Activated CD4-positive, alpha-beta T cell treated with anti-CD3 and anti-CD28 coated beads for 4 hours (primary cell): ENCODE measurements at places on chromosomes 11 and 22.

GRCh38 chr11:113932788-113933187, 28.2 kb downstream of the HTR3B start:
- DNase-seq: no peak

- no peak for DNase-seq
These were observed 59.1 kb upstream of the ANO5 start for GRCh38 chr11:22133776-22134175.

- peak; percentile 31 for DNase-seq
These were observed 16.0 kb downstream of the USH1C start for GRCh38 chr11:17528181-17528691.

- no peak for DNase-seq
These were observed 5.3 kb downstream of the GAS2 start for GRCh38 chr11:22671751-22672150.

GRCh38 chr11:46315033-46315738, 32.1 kb upstream of the DGKZ start:
- peak; percentile 59 for DNase-seq

GRCh38 chr11:16191212-16191867, 165.0 kb downstream of the SOX6 start:
- no peak for DNase-seq
